Fibroblast of lung (primary cell): ENCODE measurements at places on chromosomes 2 and 18. TPM values are rescaled to one million over a fixed set of nuclear protein-coding genes. Genes with fewer than 3 reads are reported as not detected.

- no peak for DNase-seq
Observed at GRCh38 chr2:240482141-240482540, 46.7 kb downstream of the GPC1 start.

- peak; percentile 35 for DNase-seq
Observed at GRCh38 chr2:72781480-72781879, 44.4 kb downstream of the EXOC6B start.

DNA sequence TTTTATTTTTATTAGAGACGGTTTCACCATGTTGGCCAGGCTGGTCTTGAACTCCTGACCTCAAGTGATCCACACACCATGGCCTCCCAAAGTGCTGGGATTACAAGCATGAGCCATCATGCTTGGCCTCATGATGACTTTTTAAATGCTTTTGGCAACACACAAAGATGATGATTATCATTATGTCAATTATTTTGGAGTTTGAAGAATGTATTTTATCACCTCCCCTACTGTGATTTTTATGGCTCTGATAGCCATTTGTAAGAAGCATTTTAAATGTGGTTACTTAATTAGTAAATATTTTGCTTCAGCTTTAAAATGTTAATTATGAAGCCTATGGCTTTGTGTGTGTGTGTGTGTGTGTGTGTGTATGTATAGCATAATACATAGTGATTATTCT lies 45.1 kb upstream of the RAB27B start:
- DNase-seq = no peak

- peak; percentile 19 for DNase-seq
Observed at GRCh38 chr2:51718881-51719280, 686.9 kb upstream of the NRXN1 start.

The PFN4 gene
- total RNA-seq = 0.66 and 1.5 TPM in 2 replicates

GRCh38 chr2:38737925-38738324 lies 13.2 kb downstream of the SRSF7 start:
- DNase-seq = no peak

DNA sequence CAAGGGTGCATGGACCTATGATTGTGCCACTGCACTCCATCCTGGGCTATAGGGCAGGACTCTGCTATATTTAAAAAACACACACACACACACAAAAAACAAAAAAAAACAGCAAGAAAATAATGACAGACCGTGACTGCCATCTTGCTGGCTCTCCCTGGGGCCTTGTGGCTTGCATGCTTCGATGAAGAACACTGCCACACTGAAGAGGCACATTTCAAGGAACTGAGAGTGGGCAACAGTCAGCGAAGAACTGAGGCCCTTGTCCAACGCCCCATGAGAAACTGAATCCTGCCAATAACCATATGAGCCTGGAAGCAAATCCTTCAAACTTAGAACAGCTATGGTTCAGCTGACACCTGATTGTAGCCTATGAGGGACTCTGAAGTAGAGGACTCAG lies 158.1 kb downstream of the CCBE1 start:
- DNase-seq = no peak

- no peak for DNase-seq
Observed at GRCh38 chr18:34807106-34807796, 97.2 kb downstream of the DTNA start.

DNA sequence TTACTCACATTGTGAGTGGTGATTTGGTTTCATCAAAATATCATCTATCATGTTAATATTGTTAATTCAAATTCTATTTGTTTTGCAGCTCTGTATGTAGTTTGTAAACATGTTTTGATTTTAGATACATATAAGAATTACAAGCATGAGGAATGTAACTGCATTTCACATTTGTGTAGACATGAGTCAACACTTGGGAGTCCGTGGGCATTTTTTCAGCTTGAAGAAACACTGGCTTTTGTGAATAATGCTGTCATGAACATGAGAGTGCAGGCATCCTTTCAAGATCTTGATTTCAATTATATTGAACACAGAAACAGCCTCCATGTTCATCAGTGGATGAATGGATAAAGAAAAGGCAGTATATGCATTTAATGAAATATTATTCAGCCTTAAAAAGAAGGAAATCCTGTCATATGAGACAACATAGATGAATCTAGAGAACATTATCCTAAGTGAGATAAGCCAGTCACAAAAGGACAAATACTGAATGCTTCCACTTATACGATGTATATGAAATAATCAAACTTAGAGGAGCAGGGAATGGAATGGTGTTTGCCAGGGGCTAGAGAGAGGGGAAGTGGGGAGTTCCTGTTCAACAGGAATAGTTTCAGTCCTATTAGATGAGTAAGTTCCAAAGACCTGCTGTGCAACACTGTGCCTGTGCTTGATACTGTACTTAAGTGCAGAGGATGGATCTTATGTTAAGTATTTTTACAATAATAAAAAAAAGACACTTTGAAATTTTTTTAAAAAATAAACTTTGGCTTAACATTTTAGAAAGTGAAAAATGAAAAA lies 194.9 kb downstream of the LRATD1 start:
- DNase-seq = peak; percentile 38

- DNase-seq = no peak
Observed at GRCh38 chr2:17319090-17319489, 199.2 kb downstream of the RAD51AP2 start.

DNA sequence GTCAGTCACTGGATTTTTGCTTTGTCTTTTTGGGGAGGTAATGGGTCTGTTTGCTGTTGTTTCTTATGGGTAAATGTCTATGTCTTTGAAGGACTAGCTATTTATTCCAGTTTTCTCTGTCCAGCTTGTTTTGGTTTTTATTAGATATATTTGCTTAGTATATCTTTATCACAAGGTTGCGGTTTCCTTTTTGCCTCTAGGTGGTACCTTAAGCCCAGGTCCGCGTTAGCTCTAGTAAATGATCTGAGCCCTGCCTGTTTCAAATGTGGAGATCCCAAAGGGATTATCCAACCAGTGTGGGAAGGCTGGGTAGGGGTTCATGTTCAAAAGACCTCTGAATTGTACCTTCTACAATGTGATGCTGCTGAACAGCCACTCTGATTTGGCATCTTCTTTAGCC lies 114.5 kb downstream of the MYO3B start:
- DNase-seq = no peak

The GCG gene
- total RNA-seq = not detected in 2 replicates

DNA sequence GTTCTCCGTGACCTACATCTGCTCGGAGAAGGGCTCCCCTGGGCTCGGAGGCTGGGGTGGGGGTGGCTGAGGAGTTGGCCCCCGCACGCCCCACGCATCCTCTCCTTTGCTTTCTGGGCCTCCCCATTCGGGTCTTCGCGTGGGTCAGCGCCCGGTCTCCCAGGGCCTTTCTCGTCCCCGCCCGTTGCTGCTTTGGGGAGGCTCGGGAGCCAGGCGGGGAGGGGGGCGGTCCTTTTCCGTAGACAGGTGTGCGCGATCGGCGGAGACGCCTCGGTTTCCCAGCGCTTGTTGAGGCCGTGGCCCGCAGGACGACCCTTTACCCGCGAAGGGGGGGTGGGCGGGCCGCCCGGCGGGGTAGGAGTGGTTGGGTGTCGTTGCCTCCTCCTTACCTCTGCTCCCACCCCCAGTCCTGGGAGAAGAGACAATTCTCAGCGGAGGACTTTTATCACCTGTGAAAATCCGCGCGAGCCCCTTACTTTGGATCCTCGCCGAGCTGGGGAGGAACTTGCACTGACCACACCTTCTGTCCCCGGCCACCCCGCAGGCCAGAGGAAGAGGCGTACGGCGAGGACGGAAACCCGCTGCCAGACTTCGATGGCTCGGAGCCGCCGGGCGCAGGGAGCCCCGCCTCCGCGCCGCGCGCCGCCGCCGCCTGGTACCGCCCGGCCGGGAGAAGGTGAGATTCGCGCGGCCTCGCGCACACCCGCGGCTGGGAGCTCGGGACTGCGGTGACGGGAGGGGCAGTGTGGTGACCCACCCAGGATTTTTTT lies 2.6 kb downstream of the ADCYAP1 start:
- no peak for DNase-seq

The ALK gene
- total RNA-seq = under 0.01 TPM in 2 replicates

DNA sequence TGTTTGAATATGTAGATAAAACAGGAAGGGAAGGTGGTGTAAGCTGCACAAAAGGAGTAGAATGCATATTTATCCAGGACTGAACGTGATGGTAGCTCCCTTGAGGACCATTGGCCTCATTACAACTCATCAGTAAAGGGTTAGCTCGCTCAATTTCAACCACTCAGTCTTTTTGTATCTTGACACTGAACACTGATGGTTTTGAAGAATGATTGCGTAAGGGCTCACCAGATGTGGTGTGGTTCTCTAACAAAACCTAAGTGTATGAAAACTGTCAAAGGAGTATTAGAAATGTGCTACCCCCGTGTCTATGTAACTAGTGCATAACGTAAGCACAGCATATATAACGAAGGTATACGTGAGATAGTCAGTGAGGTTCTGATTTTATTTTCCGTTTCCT lies 272.4 kb upstream of the THSD7B start:
- DNase-seq = no peak

DNA sequence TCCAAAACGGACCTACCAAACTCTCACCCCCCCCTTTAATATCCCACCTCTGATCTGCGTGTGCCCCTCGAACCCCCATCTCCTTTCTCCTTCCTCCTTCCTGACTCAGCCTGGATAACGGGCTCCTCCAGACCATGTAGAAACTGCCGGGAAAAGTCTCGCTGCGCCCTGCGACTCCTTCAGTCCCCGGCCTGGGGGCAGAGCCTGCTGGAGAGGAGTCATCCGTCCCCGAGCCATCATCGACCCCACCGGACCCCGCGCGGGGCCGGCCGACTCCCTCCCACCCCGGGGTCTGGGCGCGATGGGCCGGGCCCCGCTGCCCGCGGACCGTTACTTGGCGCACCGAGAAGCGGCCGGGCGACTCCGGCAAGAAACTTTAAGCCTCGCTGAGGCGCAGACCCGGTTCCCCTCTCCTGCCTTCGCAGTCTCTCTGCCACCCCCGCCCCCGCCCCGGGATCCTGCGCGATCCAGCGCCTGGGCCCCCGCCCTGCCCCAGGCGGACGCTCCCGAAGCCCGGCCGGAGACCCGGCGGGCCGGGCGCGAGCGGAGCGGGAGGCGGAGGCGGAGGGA lies 3.4 kb downstream of the ZEB2 start:
- peak; percentile 51 for DNase-seq

- no peak for DNase-seq
Observed at GRCh38 chr18:53950545-53950944, 273.9 kb downstream of the MBD2 start.

- no peak for DNase-seq
Observed at GRCh38 chr2:39243469-39244123, at the start of gene CDKL4. Gene CDKL4 (minus strand): TSS chr2:39243970.

GRCh38 chr18:58896268-58896667 lies 31.6 kb downstream of the ZNF532 start:
- DNase-seq = no peak

The AGAP1 gene
- total RNA-seq = 7.7 and 10.6 TPM in 2 replicates

- DNase-seq = peak; percentile 86
Observed at GRCh38 chr2:164903204-164903603, 52.1 kb downstream of the SLC38A11 start.

- no peak for DNase-seq
Observed at GRCh38 chr2:198044777-198045176, 240.4 kb downstream of the PLCL1 start.

GRCh38 chr2:71690876-71691475 lies 237.6 kb downstream of the DYSF start:
- no peak for DNase-seq

GRCh38 chr2:37786191-37786698 lies 114.8 kb upstream of the CDC42EP3 start:
- no peak for DNase-seq

DNA sequence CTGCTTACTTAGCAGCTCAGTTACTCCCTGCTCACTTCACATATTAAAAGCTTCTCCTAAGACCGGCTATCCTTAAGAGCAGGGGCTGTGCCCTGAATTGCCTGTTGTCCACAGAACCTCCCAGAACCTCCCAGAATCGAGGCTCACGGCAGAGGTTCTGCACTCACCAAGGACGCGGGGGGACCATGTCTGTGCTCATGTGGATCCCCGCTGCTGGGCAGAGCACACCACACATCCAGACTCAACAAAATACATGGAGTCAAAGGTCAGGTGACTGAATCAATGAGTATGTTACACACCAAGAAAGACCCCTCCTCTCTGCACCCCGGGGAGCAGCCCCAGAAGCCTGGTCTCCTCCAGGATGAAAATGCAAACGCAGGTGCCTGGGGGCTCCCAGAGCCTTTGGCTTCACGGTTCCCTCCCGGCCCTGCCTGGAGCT lies 149.0 kb downstream of the MBP start:
- no peak for DNase-seq

The BCL2 gene
- 3.6 and 9.0 TPM in 2 replicates for total RNA-seq

GRCh38 chr2:185471441-185471840 lies 267.2 kb upstream of the FSIP2 start:
- DNase-seq = no peak

The TUBB8B gene
- total RNA-seq = not detected in 2 replicates

DNA sequence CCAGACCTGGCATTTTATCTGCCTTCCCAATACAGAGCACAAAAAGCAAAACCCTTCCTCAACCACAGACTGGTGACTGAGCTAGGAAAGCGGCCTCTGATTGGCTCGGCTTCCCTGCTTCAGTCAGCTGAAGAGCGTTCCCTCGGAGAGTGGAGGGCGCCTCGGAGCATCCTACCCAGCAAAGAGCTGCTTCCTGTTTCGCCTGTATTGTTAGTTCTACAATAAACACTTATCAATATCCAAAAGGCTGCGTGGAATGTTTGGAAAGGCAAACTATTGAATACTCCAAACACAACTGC lies 125.0 kb downstream of the CACNB4 start:
- DNase-seq = peak; percentile 28

The SKOR2 gene
- not detected in 2 replicates for total RNA-seq

The MYOM1 gene
- total RNA-seq = 0.26 and 0.83 TPM in 2 replicates

GRCh38 chr2:174058026-174058425 lies 92.9 kb upstream of the SP3 start:
- peak; percentile 49 for DNase-seq

The TRIM54 gene
- 0.17 TPM in 1 of 2 replicates, not detected in the other for total RNA-seq

GRCh38 chr18:69929041-69929774 lies 18.5 kb downstream of the CD226 start:
- no peak for DNase-seq

DNA sequence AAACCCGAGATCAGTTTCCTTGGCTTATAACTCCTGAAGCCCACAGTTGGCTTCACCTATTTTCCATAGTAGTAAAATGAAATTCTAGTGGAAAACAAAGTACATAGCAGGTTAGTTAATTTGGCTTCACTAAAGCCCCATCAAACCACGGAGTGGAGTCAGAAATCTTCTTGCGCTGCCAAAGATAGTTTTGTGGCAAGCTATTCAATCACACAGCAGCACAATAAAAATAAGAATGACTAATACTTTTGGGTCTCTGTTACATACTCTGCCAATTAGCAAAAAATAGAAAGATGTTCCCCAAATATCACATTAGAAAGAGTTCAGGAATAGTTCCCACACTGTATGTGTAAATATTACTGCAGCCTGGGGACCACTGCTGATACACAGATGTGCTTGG lies 175.2 kb upstream of the NOL4 start:
- DNase-seq = no peak

The GGCX gene
- total RNA-seq = 28.8 and 46.1 TPM in 2 replicates

GRCh38 chr2:30686669-30687068 lies 120.6 kb downstream of the CAPN13 start:
- no peak for DNase-seq
